SJCRH30 (cell line): ENCODE measurements at places on chromosomes 11 and 22. TPM values are rescaled to one million over a fixed set of nuclear protein-coding genes. Genes with fewer than 3 reads are reported as not detected.

DNA sequence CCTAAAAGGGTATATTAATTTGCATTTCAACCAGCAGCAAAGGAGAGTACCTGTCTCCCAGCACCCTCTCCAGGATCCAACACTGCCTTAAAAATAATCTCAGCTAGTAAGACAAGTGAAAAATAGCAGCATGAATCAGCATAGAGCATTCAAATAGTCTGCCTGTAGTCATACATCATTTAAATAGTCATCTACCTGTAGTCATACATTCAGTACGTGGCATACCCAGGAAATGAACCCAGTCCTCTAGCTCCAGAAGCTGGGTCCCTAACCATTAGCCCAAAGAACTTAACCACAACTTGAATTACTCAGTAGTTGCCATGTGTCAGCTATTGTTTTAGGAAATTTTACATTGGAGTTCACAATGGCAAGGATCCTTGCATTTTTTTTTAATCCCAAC lies 9.3 kb downstream of the TENM4 start:
- H3K4me1 ChIP-seq = no peaks in the 10 kb centered on the region
- H3K27me3 ChIP-seq = no peaks in the 10 kb centered on the region
- no peak for DNase-seq

GRCh38 chr11:16248248-16248647 lies 108.1 kb downstream of the SOX6 start:
- H3K4me3 ChIP-seq = no peak overlapping the region
- no peak for DNase-seq
- H3K27ac ChIP-seq = no peak overlapping the region
- H3K36me3 ChIP-seq = no peaks in the 10 kb centered on the region
- H3K27me3 ChIP-seq = no peaks in the 10 kb centered on the region
- no peaks in the 10 kb centered on the region for H3K4me1 ChIP-seq

DNA sequence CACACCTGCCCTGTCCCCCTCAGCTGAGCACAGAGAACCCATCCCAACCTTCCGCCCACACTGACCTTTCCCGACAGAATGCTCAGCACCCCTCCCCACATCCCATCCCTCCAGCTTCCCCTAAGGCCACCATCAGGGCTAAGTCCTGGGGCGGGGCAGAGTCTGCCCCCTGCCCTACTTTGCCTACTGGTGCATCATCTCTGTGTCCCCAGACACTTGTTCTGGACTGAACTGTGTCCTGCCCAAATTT lies 109.8 kb downstream of the CTTN start:
- no peaks in the 10 kb centered on the region for H3K27me3 ChIP-seq
- H3K36me3 ChIP-seq = no peaks in the 10 kb centered on the region
- H3K27ac ChIP-seq = no peak overlapping the region
- DNase-seq = no peak

DNA sequence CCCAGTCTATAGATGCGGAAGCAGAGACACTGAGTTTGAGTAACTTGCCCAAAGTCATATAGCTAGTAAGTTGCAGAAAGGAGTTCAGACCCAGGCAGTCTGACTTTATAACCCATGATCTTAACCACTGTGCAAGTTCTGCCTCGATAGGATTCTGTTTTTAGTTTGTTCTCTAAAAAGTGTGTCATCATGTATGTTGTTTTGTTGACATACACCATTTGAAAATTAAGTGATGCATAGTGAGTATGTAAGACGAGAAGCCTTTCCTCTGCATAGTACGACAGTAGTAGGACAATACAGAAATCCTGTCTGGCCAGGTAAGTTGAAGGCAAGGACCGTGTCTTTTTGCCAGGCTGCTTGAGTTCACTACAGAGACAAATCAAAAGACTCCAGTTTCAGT lies 3.3 kb downstream of the ZC3H12C start:
- no peak overlapping the region for H3K4me3 ChIP-seq
- no peaks in the 10 kb centered on the region for H3K27me3 ChIP-seq
- H3K27ac ChIP-seq = no peak overlapping the region

DNA sequence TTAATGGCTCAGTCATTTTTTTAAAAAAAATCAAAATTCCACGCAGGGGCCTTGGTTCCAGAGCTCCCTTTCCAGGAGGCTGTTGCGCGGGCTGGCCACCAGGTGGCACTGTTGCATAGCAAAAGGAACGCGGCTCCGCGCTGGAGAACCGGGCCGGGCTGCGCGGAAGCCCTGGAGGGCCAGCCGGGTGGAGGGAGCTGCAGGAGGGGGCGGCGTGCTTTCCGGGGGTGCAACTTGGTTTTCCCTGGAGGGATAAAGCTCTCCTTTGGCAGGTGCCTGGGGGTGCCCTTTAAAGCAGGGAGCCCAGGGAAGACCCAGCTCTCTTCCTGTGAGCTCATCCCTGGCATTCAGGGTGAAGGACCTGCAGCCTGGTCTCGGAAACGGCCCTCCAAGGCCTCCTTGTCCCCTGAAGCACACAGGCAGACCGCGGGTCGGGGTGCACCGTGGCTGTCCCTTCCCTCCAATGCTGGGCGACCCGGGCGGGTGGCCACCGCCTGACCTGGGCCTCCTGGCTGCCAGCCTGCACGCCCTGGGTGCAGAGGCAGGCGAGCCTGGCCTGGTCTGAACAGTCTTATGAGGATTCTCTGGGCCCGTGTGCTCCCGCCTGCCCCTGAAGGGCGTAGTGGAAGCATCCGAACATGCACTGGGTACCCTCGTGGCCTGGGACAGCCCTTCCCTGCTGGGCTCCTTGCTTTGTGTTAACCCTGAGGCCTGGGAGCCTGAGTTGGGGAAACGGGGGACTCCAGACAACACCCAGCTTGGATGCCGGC lies 23.4 kb downstream of the KRTAP5-5 start:
- H3K36me3 ChIP-seq = no peaks in the 10 kb centered on the region
- H3K27ac ChIP-seq = peak overlapping the region; percentile 85
- H3K4me1 ChIP-seq = peaks cover 55% of the 10 kb centered on the region
- no peaks in the 10 kb centered on the region for H3K27me3 ChIP-seq
- DNase-seq = peak; percentile 61

DNA sequence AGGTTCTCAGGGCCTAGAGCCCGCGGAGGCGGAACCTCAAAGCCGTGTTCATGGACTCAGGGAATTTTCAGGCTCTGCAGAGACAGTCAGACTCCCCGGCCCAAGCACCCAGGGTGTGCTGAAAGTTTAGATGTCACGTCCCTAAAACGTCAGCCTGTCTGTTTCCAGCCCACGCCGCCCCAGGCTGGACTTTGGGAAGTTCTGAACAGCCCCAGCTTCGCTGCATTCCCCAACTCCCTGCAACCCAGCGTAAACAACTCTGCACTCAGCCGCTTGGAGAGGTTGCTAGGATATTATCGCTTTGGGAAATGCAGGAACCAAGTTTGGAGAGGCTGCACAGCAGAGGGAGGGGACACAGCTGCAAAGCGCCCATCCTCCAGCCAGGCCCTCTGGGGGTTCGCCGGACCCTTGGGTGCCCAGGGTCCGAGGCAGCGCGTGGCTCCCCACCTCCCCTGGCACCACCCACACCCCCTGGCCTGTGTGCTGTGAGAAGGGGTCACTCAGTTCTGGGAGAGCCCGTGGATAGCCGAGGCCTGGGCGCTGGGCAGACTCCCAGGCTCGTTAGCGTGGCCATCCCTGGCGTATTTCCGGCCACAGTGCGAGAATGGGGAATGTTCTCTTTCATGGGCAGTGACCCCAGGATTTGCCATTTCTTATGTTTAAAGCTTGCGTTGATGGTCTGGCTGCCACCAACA lies 120.5 kb upstream of the FGF3 start:
- no peaks in the 10 kb centered on the region for H3K27me3 ChIP-seq
- H3K36me3 ChIP-seq = no peaks in the 10 kb centered on the region
- no peak overlapping the region for H3K4me3 ChIP-seq

DNA sequence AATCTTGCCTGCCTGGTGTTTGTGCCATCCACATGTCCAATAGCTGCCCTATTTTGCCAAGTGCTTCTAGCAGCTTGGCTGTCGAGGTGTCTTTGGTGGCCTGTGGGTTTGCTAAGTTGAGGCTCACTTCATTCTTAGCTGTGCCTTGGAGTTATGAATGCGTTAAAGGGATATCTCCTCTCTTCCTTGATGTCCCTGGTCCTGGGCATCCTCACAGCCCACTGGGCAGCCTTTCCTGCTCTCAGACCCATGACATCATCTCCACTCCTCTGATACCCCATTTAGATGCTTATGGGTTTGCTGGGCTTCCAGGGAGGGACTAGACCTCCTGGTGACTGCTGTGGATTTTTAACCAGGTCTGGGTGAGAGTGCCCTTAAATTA lies 1.3 kb downstream of the LDLRAD3 start:
- peak overlapping the region; percentile 69 for H3K27ac ChIP-seq
- no peaks in the 10 kb centered on the region for H3K27me3 ChIP-seq
- no peaks in the 10 kb centered on the region; the same call in 1 of the 2 replicates for H3K36me3 ChIP-seq
- DNase-seq = no peak

- H3K27me3 ChIP-seq = no peaks in the 10 kb centered on the region
- H3K27ac ChIP-seq = no peak overlapping the region
- H3K4me1 ChIP-seq = no peaks in the 10 kb centered on the region
- no peak overlapping the region for H3K4me3 ChIP-seq
- H3K36me3 ChIP-seq = no peaks in the 10 kb centered on the region; the same call in 1 of the 2 replicates
Observed at GRCh38 chr11:119298726-119299125, 18.2 kb downstream of the MCAM start.

- H3K4me1 ChIP-seq = peaks cover 17% of the 10 kb centered on the region
- DNase-seq = no peak
- no peaks in the 10 kb centered on the region for H3K27me3 ChIP-seq
- no peak overlapping the region for H3K4me3 ChIP-seq
- H3K36me3 ChIP-seq = no peaks in the 10 kb centered on the region
Observed at GRCh38 chr11:9862981-9863380, 199.1 kb downstream of the SWAP70 start.

GRCh38 chr11:45451766-45452440 lies 165.8 kb upstream of the SYT13 start:
- H3K4me1 ChIP-seq = no peaks in the 10 kb centered on the region
- H3K27me3 ChIP-seq = peaks cover 4% of the 10 kb centered on the region; the same call in 1 of the 2 replicates
- H3K36me3 ChIP-seq = no peaks in the 10 kb centered on the region
- no peak for DNase-seq
- H3K4me3 ChIP-seq = no peak overlapping the region

- H3K4me3 ChIP-seq = no peak overlapping the region
- no peaks in the 10 kb centered on the region for H3K36me3 ChIP-seq
- H3K4me1 ChIP-seq = no peaks in the 10 kb centered on the region
- no peak overlapping the region for H3K27ac ChIP-seq
- DNase-seq = no peak
Observed at GRCh38 chr22:22123118-22123959, 121.2 kb upstream of the VPREB1 start.

DNA sequence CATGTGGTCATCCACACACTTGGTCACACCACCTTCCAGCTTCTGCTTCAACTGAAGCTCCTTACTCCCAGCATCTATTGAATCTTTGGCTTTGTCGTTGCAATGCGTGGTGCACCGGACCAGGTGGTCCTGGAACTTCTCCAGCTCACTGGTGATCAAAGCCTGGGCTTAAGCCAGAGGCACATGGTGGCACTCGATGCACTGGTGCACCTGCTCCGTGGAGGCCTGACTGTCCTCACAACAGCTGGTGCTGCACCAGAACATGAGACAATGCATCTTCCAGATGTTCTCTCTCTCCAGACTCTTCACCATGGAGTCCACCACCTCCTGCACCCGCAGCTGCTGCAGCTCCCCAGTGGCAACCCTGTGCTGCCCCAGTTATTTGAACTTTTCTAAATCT lies 56.0 kb downstream of the CELSR1 start:
- no peaks in the 10 kb centered on the region for H3K36me3 ChIP-seq
- DNase-seq = no peak
- H3K27me3 ChIP-seq = peaks cover 17% of the 10 kb centered on the region
- H3K4me3 ChIP-seq = no peak overlapping the region
- H3K4me1 ChIP-seq = no peaks in the 10 kb centered on the region

DNA sequence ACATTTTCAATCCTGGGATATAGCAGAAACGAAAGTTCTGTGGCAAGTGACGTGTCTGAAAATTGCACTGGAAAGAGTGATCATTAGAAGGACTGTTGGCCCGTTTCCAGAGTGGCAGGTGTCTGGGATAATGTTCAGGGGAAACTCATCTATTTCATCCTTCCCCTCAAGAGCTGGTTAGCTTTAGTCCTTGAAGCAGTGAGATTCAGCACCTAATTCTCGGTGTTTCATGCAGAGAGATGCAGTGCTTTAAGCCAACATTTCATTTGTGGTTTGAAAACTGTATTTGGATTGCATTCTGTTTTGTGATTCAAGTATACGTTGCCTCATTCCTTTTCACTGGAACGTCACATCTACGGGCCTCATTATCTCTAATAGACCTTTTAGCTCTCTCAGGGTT lies 205.0 kb upstream of the RAG2 start:
- H3K27ac ChIP-seq = no peak overlapping the region
- peak; percentile 13 for DNase-seq
- H3K4me1 ChIP-seq = no peaks in the 10 kb centered on the region

DNA sequence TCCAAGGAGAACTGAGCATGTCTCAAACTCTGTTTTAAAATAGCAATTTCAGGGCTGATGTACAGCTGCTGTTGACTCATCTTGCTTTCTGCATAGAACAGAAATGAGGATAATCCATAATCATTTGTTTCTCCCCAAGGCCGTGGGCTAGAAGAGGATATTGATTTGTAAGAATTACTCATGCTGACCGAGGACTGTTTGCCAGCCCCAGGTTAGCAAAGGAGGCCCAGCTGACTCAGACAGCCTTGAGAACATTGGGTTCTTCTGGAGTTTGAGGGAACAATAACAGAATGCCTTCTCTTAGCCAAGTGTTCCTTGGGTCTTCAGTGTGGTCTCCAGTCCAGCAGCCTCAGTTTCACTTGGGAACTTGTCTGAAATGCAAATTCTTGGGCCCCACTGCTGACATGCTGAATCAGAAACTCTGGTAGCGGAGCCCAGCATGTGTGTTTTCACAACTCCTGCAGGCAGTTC lies 92.0 kb downstream of the ZC3H12C start:
- H3K4me1 ChIP-seq = no peaks in the 10 kb centered on the region
- H3K4me3 ChIP-seq = no peak overlapping the region
- no peak for DNase-seq
- no peaks in the 10 kb centered on the region for H3K27me3 ChIP-seq
- no peak overlapping the region for H3K27ac ChIP-seq
- no peaks in the 10 kb centered on the region for H3K36me3 ChIP-seq

Gene ADM
- total RNA-seq = 2.2 and 2.3 TPM in 2 replicates

Gene CLCF1
- total RNA-seq = 5.2 and 6.1 TPM in 2 replicates

Gene OR8D4
- not detected in 2 replicates for total RNA-seq

Gene TRIM48
- total RNA-seq = not detected in 2 replicates

Gene KCNA4
- total RNA-seq = not detected in 2 replicates

Gene OOSP1
- total RNA-seq = not detected in 2 replicates

Gene PDE3B
- total RNA-seq = 23.5 and 26.0 TPM in 2 replicates
